ENCODE measurements at places on chromosomes 7 and 10.

DNA sequence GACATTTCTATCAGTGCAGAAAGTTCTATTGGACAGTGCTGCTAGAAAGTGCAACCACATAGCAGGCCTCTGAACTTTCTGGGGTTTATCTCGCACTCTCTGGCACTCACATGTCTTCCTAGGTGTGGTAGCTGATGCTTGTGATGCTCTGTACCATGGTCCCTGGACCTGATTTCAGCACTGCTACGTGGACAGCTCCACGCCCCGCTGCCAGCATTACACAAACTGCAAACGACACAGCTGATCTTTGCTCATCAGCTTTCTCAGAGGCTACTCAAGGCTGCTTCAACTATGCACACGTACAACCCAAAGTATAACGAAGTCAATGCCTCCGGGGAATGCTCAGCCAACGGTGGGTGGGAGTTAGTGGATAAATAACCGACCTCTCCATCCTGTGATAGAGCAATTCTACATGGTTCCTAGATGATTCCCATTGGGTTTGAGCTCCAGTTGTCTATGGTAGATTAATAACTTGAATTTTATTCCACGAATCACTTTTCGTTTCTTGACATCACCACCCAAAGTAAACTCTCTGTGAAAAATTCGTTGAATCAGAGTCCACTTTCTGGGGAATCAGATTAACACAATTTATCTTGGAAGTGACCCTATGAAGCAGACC is 302.5 kb downstream of the ACTR3B start:
- DNase-seq: no peak

DNA sequence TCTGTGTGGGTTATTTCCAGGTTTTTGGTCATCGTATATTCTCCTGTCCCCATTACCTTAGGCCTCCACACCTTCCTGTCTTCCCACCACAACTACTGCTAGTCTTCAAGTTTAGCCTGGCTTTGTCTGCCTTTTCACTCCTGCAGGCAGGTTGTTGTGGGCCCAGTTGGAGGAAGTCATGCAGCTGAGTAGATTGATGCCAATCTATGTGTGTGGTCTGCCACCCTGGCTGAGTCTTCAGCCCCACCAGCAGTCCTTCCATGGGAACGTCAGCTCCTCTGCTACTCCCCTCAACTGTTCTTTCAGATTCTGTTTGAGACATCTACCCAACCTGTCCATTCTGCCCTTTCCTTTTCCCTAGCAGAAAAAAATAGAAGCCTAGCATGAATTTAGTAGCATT is 6.3 kb downstream of the RINT1 start:
- DNase-seq: no peak

GRCh38 chr10:124923684-124924083 is 18.2 kb upstream of the ZRANB1 start:
- no peak for DNase-seq

- peak; percentile 37 for DNase-seq
Observed at GRCh38 chr10:110774069-110775019, 97.4 kb upstream of the PDCD4 start.

- DNase-seq: no peak
Observed at GRCh38 chr10:86289577-86289868, 77.1 kb downstream of the GRID1 start.

- no peak for DNase-seq
Observed at GRCh38 chr7:49766966-49767365, 6.5 kb upstream of the VWC2 start.

DNA sequence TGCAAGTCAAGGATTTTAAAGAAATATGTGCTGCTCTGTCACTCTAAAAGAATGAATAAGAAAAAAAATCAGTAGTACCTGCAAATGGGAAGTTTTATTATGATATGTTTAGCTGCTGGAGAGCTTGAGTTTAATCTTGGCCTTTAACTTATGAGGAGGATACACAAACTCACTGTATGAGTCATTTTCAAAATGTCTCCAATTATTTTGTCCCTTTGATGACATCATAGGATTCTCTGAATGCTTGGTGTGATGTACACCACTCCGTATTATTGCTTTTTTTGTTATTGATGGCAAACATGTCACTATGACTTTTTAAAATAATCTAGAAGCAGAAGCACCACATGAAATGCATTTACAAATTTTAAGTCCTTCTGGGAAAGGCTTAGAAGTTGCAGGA is 125.8 kb downstream of the RALA start:
- DNase-seq: no peak

- DNase-seq: no peak
Observed at GRCh38 chr10:44343843-44344242, 41.1 kb downstream of the CXCL12 start.

- DNase-seq: no peak
Observed at GRCh38 chr10:128539510-128540127, 413.4 kb upstream of the MKI67 start.

DNA sequence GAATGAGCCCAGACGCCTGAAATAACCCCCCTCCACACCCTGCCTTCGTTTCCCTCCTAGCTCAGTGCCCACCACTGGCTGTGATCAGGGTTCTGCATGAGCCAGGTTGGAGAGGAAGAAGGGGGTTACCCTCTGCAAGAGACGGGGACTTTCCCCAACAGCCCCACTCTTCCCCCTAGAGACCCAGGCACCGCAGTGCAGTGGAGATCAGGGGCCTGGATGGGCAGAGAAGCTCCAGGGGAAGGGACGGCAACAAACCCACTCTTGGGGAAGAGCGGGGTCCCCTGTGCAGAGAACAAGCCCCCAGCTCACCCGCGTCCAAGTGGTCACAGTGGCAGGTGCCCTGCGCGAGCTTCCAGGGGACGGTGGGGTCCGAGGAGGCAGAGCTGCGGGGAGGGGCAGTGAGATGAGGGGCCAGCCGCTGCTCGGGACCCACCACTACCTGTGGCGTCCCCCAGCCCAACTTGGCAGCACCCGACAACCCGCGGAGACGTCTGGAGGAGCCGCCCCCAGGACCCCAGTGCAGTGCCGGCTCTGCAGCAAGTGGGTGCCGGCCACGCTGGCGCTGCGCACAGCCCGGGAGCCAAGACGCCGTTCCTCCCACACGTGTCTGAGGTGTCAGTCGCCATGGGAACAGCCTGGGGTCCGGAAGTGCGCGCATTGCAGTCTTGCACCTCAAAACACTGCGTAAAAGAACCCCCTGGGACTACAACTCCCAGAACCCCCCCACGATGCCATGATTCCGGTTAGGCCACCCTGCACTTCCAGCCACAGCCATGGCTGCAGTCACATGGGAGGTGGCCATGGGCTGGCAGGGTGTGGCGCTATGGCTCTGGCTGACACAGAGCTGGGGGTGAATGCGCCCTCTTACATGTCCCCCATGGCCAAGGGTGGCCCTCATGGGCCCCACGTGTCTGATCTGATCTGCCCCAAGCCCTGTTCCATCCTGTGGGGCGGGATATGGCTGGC is 45.8 kb upstream of the WIPI2 start:
- peak; percentile 67 for DNase-seq

GRCh38 chr7:157388301-157388700 is 51.5 kb downstream of the DNAJB6 start:
- no peak for DNase-seq

GRCh38 chr10:82041018-82041417 is 166.0 kb downstream of the NRG3 start:
- DNase-seq: no peak

DNA sequence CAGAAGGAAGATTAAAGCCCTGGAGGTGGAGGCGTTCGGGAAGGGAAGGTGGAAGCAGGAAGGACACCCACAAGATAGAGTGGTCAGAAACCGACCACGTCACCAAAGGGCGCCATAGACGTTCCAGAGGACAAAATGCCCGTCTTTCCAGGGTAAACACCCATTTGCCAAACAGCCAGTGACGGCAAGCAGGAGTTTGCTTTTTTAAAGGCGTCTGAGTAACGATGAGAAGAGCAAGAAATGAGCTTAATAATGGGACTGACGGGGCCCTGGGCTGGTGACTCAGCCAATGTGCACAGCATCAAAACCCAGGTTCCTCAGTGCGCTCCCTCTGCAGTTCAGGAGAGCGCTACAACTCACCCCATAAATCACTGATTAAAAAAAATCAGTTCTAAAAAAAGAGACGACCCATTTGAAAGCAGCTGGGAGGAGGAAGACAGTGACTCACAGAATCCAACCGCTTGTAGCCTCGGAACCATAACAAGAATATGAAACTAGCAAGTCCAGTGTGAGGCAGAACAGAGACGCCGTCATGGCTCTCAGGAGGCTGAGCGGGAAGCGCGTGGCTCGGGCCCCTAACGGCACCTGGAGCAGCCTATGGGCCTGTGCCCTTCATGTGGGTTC is 5.9 kb downstream of the DIP2C start:
- DNase-seq: peak; percentile 87

- no peak for DNase-seq
Observed at GRCh38 chr10:59301067-59301754, 61.1 kb downstream of the FAM13C start.

DNA sequence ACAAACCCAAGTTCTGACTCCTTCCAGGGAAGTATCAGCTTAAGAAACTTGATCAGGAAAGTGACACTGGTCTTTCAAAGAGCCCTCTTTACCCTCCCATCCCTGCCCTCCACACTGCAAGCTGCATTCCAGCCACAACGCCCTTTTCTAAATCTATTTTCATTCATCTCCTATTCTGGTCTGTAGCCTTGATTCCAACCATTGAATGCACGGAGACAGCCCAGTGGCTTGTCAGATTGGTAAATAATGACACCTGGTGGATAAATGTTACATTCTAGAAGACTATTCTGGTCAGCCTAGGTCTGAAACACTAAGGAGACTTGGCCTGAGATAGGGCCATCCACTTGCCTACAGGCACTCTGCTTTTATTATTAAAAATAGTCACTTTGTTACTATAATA is 20.9 kb downstream of the MORN4 start:
- DNase-seq: no peak

DNA sequence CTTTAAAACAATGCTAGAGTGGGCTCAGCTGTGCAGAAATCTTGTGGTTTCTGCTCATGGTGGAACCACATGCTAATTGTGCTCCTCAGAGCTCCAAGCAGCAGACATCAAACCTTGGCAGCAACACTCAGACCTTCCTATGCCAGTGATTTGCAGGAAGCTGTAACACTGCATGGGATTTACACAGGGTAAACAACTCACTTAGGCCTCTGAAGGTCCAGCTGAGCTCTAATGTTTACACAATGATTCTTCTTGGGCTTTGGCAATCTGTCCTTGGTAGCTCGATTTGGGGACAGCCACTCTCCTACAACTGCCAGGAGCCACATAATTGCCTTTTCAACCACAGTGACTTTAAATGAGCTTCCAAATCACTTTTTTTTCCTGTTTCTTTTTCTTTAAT is 97.7 kb upstream of the PDLIM1 start:
- DNase-seq: no peak

- DNase-seq: no peak
Observed at GRCh38 chr10:48820231-48820630, 119.4 kb downstream of the LRRC18 start.

DNA sequence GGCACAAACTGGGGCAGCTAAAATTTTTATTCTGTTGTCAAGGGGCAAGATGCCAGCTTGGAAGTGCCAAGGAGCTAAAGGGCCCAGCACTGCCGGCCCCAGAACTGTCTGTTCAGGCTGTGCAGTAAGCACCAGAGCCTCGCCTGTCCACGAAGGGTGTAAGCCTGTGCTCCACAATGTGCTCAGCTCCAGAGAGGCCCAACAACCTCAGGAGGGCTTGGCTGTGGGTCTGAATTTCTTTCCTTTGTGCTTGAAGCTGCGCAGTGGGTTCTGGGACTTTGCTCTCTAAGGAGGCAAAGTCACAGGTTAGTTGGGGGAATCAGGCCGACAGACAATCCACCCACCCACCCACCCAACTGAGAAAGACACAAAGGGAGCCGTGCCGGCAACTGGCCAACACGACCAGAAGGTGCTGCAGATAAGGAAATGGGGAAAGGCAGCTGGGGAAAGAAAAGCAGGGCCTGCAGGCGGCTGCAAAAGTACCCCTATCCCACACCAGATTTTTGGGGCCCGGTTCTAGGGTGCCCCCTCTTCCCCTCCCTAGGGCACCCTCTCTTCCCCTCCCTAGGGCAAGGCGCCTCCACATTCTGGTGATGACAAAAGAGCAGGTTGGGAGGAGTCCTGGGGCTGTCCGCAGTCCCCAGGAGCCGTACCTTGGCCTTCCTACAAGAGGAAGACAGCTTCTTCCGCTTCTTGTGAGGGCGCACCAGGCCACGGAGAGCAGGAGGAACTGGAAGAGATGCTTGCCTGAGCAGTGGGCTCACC is 7.7 kb downstream of the DDX56 start:
- no peak for DNase-seq

GRCh38 chr7:96546426-96546825 is 163.2 kb downstream of the SEM1 start:
- DNase-seq: no peak

GRCh38 chr10:12657489-12657888 is 308.1 kb downstream of the CAMK1D start:
- DNase-seq: no peak

DNA sequence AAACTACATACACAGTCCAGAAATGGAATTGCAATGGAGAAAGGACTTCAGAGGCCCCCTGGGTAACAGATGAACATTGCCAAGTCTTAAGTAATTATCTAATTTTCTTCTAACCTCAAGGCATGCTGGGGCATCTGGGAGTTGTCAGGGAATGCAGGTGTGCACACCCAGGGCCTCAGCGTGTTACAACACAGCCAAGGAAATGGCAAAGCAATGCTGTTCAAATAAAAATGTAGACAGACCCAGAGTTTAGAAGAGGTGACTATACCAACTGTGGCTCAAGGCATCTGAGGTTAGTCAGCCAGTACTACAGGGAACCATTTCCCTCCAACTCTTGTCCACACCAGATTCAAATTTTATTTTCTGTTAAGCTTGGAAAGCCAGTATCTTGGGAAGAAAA is 73.6 kb downstream of the CCDC3 start:
- DNase-seq: no peak

DNA sequence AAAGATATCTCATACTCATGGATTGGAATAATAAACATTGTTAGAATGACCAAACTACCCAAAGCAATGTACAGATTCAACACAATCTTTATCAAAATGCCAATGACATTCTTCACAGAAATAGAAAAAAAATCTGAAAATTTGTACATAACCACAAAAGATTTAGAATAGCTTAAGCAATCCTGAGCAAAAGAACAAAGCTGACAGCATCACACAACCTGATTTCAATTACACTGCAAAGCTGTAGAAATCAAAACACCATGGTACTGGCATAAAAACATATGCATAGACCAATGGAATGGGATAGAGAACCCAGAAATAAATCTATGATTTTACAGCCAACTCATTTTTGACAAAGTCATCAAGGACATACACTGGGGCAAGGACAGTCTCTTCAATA is 130.0 kb upstream of the TMEM72 start:
- no peak for DNase-seq

DNA sequence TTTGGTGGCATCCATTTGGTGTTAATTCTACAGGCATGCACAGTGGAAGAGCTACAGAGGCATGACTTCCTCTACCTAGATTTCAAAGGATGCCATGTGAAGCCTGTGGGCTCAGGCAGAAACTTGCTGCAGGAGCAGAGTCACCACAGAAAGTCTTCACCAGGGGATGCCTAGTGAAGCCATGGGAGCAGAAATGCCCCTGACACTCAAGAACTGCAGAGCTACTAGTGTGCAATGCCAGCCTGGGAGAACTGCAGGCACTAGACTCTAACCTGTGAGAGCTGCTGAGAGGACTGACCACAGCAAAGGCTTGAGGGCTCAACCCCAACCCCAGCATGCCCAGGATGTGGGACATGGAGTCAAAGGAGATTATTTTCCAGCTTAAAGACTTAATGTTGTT is 3.9 kb downstream of the OR9A2 start:
- no peak for DNase-seq

GRCh38 chr7:111775206-111775605 is 212.9 kb upstream of the IMMP2L start:
- no peak for DNase-seq

- no peak for DNase-seq
Observed at GRCh38 chr10:60139290-60139689, 232.9 kb upstream of the CCDC6 start.

- DNase-seq: no peak
Observed at GRCh38 chr10:86363184-86363832, 3.3 kb downstream of the GRID1 start.

Data from adrenal gland (tissue), 19 donors.